Stimulated activated memory B cell treated with anti-CD40 and anti-IgM and Interleukin-4, amounts not matched to agents 10 μg/mL and 1 μg/mL and 100 μg/mL, for 72 hours (primary cell): ENCODE measurements at places on chromosomes 13 and 19.
A peak's percentile ranks its signal among the peaks of the same experiment; 100 is the strongest.

DNA sequence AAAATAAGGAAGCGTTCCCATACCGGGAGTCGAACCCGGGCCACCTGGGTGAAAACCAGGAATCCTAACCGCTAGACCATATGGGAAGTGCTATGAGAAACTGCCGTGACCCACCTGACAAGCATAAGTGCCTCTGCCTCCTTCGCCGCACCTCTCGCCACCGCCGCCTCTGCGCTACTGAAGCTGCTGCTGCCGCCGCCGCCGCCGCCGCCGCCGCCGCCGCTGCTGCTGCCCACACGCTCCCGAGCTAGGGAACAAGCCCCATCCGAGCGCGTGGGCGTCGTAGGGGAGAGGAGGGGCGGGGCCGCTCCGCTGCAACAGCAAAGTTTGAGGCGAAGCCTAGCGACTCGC is 610 bp upstream of the WBP4 start:
- peak; percentile 81 for ATAC-seq
- peak overlapping the region; percentile 100 for H3K27ac ChIP-seq
- H3K4me1 ChIP-seq: peaks cover 55% of the 10 kb centered on the region
- H3K4me3 ChIP-seq: peak overlapping the region; percentile 98
- no peaks in the 10 kb centered on the region for H3K27me3 ChIP-seq
- peaks cover 21% of the 10 kb centered on the region for H3K36me3 ChIP-seq

GRCh38 chr13:39381456-39381855 is 221.5 kb downstream of the LHFPL6 start:
- no peaks in the 10 kb centered on the region for H3K4me1 ChIP-seq
- H3K27me3 ChIP-seq: no peaks in the 10 kb centered on the region
- no peak overlapping the region for H3K4me3 ChIP-seq

DNA sequence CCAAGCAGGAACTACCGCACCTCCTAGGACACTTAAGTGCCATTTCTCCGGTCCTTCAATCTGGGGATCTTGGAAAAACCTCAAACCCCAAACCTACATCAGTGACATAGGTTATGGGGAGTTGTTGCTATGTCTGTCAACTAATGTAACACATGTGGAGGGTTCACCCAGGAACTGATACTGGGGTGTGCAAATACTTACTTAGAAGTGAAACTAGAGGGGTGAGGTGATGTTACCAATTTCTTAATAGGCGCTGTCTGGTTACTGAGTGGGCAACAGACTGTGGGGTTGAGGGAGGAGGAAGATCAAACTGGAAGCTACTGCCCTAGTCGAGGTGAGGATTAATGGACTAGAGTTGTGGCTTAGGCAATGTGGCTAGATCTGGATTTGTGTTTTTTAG is 1.9 kb downstream of the ZNF586 start:
- H3K4me1 ChIP-seq: peaks cover 73% of the 10 kb centered on the region
- peak; percentile 65 for ATAC-seq
- peak overlapping the region; percentile 96 for H3K4me3 ChIP-seq
- H3K27ac ChIP-seq: no peak overlapping the region
- no peaks in the 10 kb centered on the region for H3K27me3 ChIP-seq
- H3K36me3 ChIP-seq: peaks cover 65% of the 10 kb centered on the region

GRCh38 chr19:13163609-13164342 is 13.6 kb downstream of the IER2 start:
- peak; percentile 4 for ATAC-seq
- H3K27me3 ChIP-seq: no peaks in the 10 kb centered on the region
- H3K36me3 ChIP-seq: no peaks in the 10 kb centered on the region
- H3K4me1 ChIP-seq: peaks cover 77% of the 10 kb centered on the region

GRCh38 chr13:114132419-114133121 is at the start of gene RASA3:
RASA3 (minus strand) TSS chr13:114132623; CDS start chr13:114132489, 134 bp downstream.
- H3K4me3 ChIP-seq: peak within 1 kb of the TSS; percentile 99
- no peaks in the 10 kb centered on the region for H3K27me3 ChIP-seq
- no peaks in the 10 kb centered on the region for H3K36me3 ChIP-seq
- peak; percentile 79 for ATAC-seq
- H3K4me1 ChIP-seq: peaks cover 59% of the 10 kb centered on the region
- peak within 1 kb of the TSS; percentile 94 for H3K27ac ChIP-seq

DNA sequence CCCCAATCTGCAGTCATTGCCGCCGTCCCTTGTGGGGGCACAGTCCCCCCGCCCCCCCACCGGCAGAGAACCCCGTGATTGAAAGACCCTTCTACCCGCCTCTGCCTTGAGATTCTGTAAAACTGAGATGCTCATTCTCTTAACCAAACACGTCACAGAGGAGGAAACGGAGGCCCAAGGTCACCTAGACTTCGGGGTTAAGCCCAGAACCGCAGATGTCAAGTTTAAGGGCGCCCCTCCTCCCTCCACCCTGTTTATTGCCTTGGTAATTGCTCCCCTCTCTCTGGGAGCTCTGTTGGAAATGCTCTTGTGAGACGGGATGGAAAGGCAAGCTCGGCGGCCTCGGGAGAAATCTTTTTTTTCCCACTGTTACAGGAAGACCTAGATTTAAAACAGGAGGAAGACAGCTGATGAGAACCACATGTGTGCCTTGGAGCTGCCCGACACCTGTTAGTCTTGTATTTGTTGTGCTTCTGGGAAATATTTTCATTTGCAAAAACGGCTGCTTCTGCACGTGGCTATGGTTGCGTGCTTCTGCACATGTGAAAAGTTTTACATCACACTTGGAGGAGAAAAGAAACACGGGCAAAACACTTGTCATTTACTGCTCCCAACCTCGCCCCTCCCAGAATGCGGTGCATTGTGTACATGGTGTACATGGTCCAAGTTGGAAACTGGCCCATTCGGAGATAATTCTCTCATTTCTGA is 1.1 kb upstream of the MED26 start:
- H3K27me3 ChIP-seq: no peaks in the 10 kb centered on the region
- H3K4me3 ChIP-seq: peak overlapping the region; percentile 94
- peaks cover 35% of the 10 kb centered on the region for H3K4me1 ChIP-seq
- H3K27ac ChIP-seq: peak overlapping the region; percentile 94

GRCh38 chr19:13008926-13009787 is 13.9 kb downstream of the NFIX start:
- H3K4me3 ChIP-seq: no peak overlapping the region
- H3K27me3 ChIP-seq: peaks cover 79% of the 10 kb centered on the region
- no peaks in the 10 kb centered on the region for H3K36me3 ChIP-seq
- H3K27ac ChIP-seq: no peak overlapping the region

- no peaks in the 10 kb centered on the region for H3K27me3 ChIP-seq
- peaks cover 43% of the 10 kb centered on the region for H3K36me3 ChIP-seq
- no peak for ATAC-seq
- H3K4me1 ChIP-seq: no peaks in the 10 kb centered on the region
- H3K4me3 ChIP-seq: no peak overlapping the region
These were observed 74.8 kb downstream of the SLC7A1 start for GRCh38 chr13:29520671-29521070.
